ENCODE measurements at places on chromosomes 13 and 19.

GRCh38 chr19:38684078-38684861 is 36.8 kb downstream of the ACTN4 start:
- no peak for DNase-seq

DNA sequence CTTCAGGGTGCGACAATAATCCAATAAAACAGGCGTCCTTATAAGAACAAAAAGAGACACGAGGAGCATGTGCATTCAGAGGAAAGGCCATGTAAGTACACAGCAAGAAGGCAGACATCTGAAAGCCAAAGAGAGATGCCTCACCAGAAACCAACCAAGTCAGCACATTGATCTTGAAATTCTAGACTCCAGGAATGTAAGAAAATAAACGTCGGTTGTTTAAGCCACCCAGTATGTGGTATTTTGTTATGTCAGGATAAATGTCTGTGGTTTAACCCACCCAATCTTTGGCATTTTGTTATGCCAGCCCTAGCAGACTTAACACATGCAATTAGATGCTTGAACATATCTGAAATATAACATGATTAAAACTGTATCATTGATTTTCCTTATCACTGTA is 452.0 kb downstream of the SLITRK6 start:
- DNase-seq: no peak

DNA sequence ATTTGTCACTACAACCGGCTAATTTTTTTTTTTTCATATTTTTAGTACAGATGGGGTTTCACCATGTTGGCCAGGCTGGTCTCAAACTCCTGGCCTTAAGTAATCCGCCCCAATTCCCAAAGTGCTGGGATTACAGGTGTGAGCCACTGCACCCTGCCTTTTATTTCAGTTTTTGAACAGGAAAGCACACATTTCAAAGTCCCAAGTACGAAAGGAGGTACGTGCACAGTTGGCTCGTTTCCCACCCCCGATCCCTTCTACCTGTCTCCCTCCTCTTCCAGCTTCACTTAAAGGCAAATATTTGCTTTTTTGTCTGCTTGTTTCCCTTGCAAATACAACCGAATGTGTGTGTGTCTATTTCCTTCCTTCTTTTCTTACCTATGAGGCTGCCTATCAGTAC is 30.5 kb downstream of the ZIC5 start:
- DNase-seq: no peak

- DNase-seq: no peak
These were observed 6.5 kb downstream of the CEBPA start for GRCh38 chr19:33295621-33296487.

DNA sequence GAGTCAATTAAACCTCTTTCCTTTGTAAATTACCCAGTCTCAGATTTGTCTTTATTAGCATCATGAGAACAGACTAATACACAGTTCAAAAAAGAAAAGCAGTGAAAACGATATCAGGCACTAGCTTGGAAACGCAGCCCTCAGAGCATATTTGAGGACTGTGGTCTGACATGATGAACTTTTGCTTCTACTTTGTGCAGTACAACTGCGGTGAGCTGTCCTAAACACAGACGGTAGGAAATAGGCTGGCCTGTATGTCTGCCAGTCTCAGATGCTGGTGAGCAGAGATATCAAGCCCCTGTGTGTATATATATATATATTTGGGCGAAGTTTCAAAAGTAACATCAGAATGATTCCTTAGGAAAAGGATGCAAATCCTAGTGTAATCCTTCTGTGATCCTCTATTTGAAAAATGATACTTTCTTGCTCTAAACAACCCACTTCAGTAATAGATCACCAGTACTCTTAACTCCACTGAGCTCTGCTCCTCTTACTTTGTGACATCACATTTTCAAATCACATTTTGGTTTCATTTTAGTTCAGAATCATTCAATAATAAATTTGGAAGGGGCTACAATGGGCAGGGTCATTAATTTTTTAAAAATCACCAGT is 74.4 kb downstream of the TNFRSF19 start:
- DNase-seq: no peak

- DNase-seq: no peak
These were observed 1.4 kb upstream of the VSTM2B start for GRCh38 chr19:29524201-29524911.

- peak; percentile 21 for DNase-seq
These were observed 11.8 kb downstream of the LRRC4B start for GRCh38 chr19:50556282-50557008.

GRCh38 chr13:45445053-45445452 is 19.7 kb upstream of the COG3 start:
- DNase-seq: no peak

- DNase-seq: no peak
These were observed 434.4 kb upstream of the TSHZ3 start for GRCh38 chr19:31783592-31783991.

- no peak for DNase-seq
These were observed 29.2 kb downstream of the NLRP5 start for GRCh38 chr19:56015756-56016155.

DNA sequence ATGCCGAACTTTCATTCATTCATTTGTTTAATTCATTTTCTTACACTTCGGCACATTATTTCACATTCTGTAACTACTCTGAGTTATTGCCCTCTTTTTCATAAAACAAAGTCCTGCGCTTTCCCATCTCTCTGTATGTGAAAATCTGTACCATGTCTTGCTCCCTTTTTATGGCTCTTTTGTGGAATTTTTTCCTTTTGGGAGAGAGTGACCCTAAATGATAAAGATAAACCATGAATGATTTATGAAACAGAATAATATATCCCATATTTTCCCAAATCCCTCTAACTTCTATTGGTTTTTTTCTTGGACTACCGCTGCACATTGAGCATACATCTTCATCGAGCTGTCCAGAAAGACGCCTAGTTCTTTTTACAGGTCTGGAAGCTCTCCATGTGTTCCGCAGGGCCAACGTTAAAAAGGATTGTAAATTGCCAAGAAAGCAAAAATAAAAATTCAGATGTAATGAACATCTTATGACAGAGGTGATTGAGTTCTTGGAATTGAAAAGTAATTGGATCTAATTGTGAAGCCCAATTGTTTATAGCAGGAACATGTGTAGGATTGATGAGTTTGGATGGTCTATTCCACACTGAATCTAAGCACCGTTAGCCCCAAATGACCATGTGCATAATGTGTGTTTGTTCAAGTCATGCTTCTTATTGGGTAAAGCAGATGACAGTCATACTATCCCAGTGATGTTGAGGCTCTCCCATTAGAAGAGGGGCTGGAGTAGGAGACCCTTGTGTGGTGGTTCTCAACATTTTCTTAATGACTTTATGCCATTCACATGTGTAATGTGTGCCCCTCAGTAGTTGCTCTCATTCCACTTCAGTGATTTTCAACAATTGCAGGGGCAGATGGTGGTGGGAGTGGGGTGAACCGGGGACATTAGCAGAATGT is 378.9 kb downstream of the DLEU7 start:
- no peak for DNase-seq

- DNase-seq: no peak
These were observed 1.3 kb upstream of the SHANK1 start for GRCh38 chr19:50720921-50721381.

- no peak for DNase-seq
These were observed 13.7 kb downstream of the RRAS start for GRCh38 chr19:49626226-49626625.

All from activated CD8-positive, alpha-beta memory T cell treated with anti-CD3 and anti-CD28 coated beads for 1 hour (primary cell).